Fibroblast of lung (primary cell): ENCODE measurements at places on chromosomes 7 and 10. TPM values are rescaled to one million over a fixed set of nuclear protein-coding genes. Genes with fewer than 3 reads are reported as not detected.

DNA sequence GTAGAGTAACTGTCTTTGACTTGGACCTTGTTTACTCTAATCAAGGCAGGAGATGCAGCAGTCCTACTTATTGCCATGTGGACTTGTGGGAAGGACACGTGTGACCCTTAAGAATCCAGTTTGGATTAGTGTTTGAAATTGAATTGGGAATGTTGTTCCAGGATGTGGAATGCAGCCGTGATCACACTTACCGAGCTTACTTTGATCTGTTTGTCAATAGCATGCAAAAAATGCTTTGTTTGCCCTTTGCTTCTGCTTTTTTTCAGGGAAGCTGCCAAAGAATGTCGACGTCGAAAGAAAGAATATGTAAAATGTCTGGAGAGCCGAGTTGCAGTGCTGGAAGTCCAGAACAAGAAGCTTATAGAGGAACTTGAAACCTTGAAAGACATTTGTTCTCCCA, 84.7 kb downstream of the CREM start:
- DNase-seq: no peak

DNA sequence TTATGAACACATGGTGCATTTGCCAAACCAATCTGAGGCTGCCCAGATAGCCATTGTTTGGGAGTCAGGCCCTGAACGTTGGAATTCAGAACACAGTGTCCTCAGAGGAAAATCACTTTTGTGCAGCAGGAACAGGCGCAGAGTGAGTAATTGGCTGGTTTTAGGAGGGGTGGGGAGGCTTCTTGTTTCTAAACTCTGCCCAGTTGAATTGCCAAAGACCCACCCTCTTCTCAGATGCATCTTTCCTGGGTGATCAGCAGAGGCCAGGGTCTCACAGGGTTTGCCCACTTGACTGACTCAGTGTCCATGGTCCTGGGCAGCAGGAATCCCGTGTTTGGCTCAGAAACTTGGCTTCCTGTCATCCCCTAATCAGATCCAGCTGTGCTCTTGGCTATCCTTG, 24.3 kb downstream of the PRLHR start:
- DNase-seq: peak; percentile 6

DNA sequence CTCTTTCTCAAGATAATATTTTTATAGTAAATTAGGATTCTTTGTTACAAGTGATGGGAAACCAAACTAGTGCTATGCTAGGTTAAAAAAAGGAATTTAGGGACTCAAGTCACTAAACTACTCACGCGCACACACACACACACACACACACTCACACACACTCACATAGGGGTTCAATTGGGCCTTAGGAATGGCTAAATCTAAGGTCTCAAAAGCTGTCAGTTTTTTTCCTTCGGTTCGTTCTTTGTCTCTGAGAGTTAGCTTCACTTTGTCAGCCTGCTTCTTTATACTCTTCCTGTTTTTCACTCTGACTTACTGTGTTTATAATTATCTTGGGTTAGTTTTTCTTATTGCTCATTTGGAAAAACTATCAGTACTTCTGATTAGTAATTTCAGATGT, 138.9 kb downstream of the ADK start:
- DNase-seq: peak; percentile 38

DNA sequence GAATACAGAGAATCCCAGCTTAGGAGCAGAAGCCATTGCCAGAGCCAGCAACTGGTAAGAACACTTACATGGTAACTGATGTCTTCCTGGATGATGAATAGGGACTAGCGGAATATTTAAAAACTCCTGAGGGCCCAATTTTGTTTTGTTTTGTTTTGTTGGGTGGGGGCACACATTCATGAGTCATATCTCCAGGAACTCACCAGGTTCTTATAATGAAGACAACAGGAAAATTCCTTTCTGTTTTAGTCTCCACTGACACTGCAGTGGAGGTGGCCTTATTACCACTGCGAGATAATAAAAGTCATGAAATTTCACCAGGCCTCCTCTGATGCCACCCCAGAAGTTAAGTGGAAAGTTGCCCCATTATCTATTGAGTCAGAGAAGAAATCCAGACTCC, 6.6 kb upstream of the CUZD1 start:
- no peak for DNase-seq

DNA sequence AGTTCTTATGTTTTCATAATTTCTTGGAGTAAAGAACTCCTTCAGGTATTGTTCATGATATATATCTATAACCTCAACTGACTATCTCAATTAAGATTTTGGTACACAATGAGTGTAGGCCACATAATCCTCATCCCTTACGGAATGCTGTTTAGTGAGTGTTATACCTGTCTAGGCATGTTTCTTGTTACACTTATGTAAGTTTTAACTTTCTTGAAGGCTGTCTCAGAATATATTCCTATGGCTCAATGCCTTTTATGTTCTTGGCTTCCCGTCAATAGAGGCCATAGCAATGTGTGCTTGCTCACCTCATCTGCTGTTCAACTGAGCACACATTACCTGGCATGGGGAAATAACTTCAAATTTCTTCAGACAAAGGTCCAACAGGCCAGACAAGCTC, 185.1 kb downstream of the CTTNBP2 start:
- DNase-seq: no peak

GRCh38 chr10:57260175-57260574, 899.1 kb upstream of the ZWINT start:
- peak; percentile 50 for DNase-seq

DNA sequence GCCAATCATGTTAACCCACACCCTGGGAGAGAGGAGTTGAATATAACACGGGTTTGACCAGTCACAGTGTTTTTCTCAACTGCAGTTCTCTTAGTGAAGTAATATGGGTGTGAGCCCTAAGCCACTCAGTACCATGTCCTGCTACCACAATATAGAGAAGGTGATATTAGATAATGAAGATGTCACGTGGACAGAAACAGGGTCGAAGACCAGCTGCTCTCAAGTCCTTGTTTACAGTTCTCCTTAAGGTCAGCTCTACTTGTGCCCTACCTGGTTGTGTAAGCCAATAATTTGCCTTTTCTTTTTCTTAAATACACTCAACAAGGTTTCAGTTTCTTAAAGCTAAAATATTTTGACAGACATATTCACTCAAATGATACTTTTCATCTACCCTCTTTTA, 128.3 kb upstream of the POT1 start:
- DNase-seq: no peak

DNA sequence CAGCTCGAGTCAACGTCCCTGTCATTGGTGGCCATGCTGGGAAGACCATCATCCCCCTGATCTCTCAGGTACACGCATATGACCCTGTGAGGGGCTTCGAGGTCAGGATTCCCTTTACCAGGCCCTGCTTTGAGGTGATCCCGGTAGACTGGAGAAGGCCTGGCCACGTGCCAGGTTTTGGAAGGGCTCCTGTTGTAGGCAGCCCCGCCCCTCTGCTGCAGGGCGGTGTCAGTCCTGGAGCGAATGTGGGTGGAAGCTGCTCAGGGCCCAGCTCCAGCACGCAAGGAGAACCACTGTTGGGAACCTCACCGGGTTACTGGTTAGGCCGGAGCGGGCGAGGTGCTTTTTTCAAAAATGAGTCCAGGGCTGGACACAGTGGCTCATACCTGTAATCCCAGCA, 15.6 kb downstream of the MDH2 start:
- no peak for DNase-seq

DNA sequence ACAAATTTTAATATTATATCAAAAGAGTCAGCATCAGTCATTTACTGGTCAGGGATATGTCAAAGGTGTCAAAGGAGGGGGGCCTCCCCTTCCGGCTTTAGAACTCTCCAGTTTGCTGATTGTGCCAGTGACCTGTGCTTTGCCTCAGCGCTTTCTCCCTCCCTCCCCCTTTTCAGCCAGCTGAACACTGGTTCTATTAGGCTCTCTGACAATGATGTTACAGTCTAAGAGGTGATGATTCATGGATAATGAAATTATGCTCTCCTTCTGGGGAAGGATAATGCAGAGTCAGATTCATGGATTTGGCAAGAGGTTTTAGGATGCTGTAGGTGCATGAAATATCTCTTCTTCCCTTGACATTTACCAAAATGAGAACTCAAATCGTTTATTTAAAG, 6.1 kb downstream of the LRRTM3 start:
- DNase-seq: no peak

DNA sequence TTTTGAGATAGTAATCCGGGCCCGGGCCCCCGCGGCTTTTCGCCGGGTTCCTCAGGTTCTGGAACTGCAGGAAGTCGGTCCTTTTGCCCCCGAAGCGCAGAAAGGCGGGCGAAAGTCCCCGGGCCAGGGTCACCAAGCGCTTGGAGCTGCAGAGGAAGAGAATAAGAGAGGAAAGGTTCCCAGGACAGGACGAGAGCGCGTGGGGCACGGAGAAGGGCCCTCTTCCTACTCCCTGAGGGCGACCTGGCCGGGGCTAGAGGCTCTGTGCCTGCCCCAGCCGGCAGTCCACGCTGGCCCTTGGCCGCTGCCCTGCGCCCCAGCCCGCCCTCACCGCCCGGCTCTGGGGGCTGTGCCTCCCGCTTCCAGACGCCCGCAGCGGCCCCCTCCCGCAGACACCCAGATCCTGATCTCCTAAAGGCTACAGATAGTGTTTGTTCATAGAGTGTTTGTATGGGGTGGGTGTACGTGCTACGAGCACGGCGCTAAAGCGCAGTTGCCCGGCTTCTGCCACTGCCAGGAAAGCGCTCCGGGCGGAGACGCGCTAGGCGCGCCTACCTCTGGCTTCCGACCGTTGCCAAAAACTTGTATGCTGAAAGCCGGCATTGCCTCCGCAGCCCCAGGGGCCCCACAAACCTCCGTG, 3.2 kb downstream of the HPSE2 start:
- peak; percentile 40 for DNase-seq

DNA sequence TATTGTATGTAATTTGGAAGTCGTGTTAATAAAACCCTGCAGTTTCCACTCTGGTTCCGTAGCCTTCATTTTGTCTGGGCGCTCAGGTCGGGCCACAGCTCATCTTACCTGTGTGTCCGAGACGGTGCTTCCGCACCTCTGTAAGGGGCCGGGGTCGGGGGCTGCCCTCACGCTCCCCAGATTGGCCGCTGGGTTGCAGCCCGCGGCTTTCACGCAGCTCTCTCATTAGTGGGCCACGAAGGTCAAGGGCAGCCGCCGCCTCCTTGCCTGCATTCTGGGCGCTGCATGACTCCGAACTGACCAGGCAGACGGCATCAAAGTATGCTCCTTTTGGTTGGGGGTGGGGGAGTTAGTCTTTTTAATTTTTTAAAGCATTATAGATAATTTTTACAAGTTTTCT, 30.8 kb downstream of the SHH start:
- no peak for DNase-seq

GRCh38 chr7:114631249-114631822, 216.7 kb downstream of the FOXP2 start:
- no peak for DNase-seq

DNA sequence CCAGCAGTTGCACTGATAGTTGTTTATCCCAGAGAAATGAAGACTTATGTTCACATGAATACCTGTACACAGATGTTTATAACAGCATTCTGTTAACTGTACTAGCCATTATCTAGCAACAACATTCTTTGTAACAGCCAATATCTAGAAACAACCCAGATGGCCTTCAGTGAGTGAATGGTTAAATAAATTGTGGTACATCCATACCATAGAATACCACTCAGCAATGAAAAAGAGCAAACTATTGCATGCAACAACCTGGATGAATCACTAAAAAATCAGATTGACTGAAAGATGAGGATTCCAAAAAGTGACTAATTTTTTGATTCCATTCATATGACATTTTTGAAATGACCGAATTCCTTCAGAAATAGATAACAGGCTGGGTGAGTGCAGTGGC, 360.3 kb downstream of the MALRD1 start:
- DNase-seq: no peak

- DNase-seq: no peak
Observed at GRCh38 chr10:85454386-85454785, 912.2 kb downstream of the GRID1 start.

DNA sequence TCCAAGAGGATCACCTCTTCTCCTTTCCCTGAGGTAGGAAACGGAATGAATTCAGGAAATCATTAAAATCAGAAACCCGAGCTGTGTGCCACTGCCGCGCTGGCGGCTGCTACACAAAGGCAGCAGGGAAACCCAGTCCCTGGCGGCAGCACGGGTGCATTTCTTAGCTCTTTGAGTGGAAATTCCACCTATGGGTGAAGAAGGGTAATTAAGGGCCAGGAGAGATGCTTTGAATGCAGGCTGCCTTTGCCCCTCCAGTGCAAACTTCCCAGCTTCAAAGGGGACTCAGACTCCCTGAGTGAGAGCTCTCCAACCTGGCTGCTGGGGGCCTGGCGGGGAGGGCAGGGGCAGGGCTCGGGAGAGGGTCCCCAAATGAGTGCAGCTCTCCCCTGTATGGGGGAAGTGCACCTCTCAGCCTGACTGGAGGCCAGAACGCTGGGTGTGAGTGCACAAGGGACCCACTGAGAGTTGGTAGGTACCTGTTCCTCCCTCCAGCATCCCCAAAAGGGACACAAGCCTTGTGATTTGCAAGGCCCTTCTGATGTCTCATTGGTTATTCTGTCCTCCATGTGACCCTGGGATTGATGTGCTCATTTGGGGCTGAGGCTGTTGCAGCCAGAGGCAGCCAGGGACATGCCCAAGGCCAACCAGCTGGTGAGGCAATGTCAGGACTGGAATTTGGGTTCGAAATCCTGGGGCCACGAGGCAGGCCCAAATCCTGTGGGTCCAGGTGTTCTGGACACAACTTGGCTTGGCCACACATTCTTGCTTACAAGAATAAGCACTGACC, 16.3 kb upstream of the ZMIZ1 start:
- peak; percentile 49 for DNase-seq

- no peak for DNase-seq
Observed at GRCh38 chr10:126090443-126090842, 194.1 kb downstream of the FANK1 start.

- no peak for DNase-seq
Observed at GRCh38 chr10:110022716-110023504, 15.1 kb downstream of the ADD3 start.

GRCh38 chr10:123858077-123858681, 33.4 kb downstream of the CPXM2 start:
- DNase-seq: no peak

DNA sequence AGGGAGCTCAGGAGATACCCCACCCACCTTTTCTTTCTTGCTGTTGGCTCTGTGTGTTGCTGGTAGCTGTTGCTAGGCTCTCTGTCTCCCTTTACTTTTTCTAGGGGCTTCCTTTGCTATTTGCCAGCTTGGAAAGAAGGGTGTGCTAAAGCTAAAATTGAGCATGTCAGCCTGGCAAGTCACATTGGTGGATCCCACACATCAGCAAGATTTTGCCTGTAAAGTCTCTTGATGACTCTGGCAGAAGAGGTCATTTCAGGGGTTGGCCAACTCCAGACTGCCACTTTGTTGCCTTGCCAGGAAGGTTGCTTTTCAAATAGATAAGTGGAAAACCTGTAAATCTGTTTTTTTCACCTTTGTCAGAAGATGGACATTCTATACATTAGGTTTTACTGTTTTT, 9.9 kb downstream of the CCNY start:
- DNase-seq: no peak

GRCh38 chr10:133079836-133080682, 7.7 kb upstream of the ADGRA1 start:
- DNase-seq: no peak

Gene SFRP5
- not detected in 2 replicates for total RNA-seq

Gene OR6V1
- not detected in 2 replicates for total RNA-seq

Gene PBLD
- 2.8 and 5.1 TPM in 2 replicates for total RNA-seq

Gene DNAJC9
- 14.5 and 20.3 TPM in 2 replicates for total RNA-seq

Gene METTL27
- 4.9 and 15.7 TPM in 2 replicates for total RNA-seq

Gene HOXA9
- under 0.01 TPM in 1 of 2 replicates, not detected in the other for total RNA-seq

Gene HOGA1
- total RNA-seq: 1.0 and 1.5 TPM in 2 replicates

Gene CLCN1
- under 0.01 TPM in 2 replicates for total RNA-seq

Gene NPTX2
- total RNA-seq: under 0.01 and 0.26 TPM in 2 replicates

Gene WEE2
- not detected in 2 replicates for total RNA-seq

Gene CTAGE4
- total RNA-seq: 0.17 and 1.0 TPM in 2 replicates

Gene CD36
- total RNA-seq: 41.0 and 93.5 TPM in 2 replicates

Gene LIPK
- total RNA-seq: not detected in 2 replicates

Gene FEZF1
- not detected in 2 replicates for total RNA-seq

Gene C10orf90
- total RNA-seq: 0.17 TPM in 1 of 2 replicates, not detected in the other

Gene EEPD1
- 8.4 and 9.2 TPM in 2 replicates for total RNA-seq

Gene FIGNL1
- 5.9 and 6.4 TPM in 2 replicates for total RNA-seq
